Activated CD4-positive, CD25-positive, alpha-beta regulatory T cell treated with anti-CD3 and anti-CD28 coated beads, Interleukin-2, amount 50 U/mL, for 16 hours (primary cell): ENCODE measurements at places on chromosomes 7 and 10.

- no peak for DNase-seq
These were observed 225.0 kb upstream of the CELF2 start for GRCh38 chr10:10792681-10793080.

DNA sequence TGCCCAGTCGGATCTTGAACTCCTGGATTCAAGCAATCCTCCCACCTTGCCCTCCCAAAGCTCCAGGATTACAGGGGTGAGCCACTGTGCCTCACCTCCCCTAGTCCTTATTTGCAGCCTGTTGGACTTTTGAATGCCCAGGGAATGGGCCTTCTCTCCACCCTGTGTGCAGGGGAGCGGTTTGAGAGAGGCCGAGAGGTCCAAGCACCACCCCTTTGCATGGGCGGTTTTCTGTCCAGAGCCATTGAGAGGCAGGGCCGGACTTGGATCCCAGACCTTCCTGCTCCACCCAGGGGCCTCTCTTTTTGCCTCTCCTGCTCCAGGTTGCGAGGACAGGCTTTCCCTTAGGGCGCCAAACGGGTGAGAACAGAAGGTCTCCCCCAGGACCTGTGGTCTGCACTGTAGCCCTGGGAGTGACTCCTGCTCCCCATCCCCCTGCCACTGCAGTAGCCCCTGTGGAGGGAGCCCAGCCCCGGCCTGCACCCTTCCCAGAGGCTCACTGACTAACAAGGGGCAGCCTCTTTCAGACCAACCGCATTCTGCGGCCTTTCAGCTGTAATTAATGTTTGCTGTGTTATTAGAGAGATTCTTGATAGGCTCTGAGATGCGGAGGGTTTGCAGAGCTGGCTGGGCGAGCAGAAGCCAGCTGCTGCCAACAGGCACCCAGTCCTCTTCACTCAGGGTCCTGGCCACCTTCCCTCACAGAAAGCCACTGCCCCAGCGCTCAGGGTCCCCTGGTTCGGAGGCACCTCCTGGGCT lies 57.9 kb downstream of the ELFN1 start:
- DNase-seq, result no peak

DNA sequence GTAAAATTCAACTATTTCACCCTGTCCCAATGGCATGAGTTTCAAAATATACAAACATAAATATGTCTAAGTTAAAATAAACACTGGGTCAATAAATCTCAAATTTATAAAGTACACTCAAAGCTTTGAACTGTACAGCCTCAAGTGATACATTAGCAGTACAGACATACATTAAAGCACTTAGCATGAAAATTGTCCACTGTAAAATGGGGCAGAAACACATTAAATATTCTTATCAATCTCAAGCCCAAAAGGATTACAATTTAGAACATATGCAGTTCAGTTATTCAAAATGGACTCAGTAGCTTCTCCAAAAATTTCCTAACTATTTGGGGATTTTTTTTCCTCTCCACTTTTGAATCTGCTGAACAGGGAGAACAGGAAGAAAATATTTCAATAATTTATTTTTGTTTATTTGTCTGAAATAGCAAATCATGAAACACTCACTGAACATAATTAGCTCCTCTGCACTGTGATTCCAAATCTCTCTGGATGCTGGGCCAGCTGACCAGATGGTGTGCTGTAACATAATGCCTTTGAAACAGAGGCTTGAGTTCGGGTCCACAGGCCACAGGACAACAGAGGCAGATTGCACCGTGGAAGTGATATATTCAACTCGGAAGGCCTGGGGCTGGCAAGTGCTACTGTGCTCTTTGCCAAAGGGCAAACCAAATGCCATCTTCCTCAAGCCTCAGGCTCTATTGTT lies 248.9 kb upstream of the LRRN3 start:
- no peak for DNase-seq

DNA sequence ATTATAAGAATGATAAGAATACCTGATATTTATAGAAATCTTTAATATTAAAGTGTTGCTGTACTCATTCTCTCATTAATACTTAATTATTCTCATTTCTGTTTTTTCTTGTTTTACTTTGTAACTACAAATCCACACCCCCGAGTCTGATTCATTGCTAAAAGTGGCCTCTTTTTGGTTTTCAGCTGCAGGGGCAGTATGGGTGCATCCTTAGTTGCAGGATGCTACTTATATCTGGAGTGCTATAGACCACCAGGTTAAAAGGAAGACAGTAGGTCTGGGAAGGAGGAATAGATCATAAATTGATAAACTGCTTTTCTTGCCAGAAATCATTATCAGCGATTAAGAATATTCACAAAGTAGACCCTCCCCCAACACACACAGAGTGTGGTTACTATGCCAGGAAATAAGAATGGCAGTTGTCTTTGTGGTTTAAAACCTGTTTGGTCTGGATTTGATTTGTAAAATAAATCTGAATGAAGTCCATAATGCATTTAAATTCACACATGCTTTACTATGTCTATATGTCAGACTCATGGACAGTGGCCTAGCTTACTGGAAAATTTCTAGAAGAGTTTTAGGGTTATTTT lies 96.5 kb downstream of the NRF1 start:
- no peak for DNase-seq

- no peak for DNase-seq
These were observed 6.7 kb upstream of the OTUD1 start for GRCh38 chr10:23432166-23432565.

GRCh38 chr10:80274396-80275134 lies 14.9 kb downstream of the MAT1A start:
- DNase-seq, result no peak

GRCh38 chr7:110790992-110791391 lies 299.9 kb upstream of the LRRN3 start:
- DNase-seq, result no peak

- no peak for DNase-seq
These were observed 48.1 kb upstream of the GATA3 start for GRCh38 chr10:8006274-8006999.

- DNase-seq, result no peak
These were observed 787.0 kb upstream of the C7orf33 start for GRCh38 chr7:147803606-147804005.

DNA sequence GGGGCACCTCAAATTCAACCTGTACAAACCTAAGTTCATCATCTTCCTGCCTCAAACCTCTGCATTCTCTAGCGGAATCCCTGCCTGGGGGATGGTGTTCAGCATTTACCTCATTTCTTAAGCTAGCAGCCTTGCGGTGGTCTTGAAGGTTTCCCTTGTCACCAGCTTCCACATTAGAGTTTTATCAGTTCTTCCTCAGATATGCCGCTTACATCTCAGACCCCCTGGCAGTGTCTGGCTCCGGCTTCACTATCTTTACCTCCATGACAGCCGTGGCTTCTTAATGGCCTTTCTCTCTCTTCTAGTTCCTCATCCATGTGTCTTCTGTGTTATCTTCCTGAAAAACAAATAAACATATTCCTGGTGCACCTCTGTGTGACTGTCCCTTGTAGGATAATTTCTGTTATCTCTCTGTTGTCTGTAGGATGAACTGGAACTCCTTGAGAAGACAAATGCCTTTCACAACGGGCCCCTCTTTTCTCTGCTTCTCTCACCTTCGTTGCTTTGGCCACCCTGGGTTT lies 101.1 kb upstream of the BMPER start:
- DNase-seq, result no peak

- no peak for DNase-seq
These were observed 101.6 kb downstream of the RAMP3 start for GRCh38 chr7:45259227-45259596.

DNA sequence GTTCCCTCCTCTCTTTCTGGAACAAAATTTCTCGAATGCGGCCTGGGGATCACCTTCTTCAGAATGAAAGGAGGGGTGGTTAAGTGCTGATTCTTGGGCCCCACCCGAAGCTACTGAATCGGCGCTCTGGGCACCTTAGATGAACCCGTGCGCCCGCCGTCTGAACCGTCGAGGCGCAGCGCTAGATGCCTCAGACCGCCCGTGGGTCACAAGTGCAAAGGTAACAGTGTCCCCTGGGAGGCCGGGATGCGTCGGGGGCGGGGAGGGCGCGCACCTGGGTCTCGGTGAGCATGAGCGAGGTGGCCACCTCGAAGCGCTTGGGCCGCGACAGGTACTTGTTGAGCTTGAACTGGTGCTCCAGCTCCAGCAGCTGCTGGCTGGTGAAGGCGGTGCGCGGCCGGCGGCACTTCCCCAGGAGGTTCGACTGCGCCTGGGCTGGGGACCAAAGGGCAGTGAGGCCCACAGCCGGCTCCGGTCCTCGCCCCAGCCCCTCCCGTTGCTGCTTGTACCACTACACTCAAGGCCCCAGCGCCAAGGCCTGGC lies 4.2 kb downstream of the MNX1 start:
- DNase-seq, result no peak

DNA sequence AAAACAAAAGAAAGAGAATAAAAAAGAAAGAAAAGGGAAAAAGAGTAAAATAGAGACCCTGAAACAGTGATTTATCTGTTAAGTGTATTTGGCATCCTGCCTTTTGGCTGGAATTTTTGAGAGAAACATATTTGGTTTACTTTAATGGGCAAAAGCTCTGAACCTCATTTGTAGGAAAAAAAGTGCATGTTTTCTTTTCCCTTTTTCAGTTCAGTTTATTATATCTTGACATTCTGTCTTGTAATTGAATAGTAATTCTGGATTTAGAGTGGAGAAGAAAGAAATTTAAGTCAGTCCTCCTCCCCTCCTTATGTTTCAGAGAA lies 69.5 kb downstream of the ARID5B start:
- no peak for DNase-seq

GRCh38 chr10:49324711-49325110 lies 25.7 kb downstream of the C10orf71 start:
- no peak for DNase-seq

DNA sequence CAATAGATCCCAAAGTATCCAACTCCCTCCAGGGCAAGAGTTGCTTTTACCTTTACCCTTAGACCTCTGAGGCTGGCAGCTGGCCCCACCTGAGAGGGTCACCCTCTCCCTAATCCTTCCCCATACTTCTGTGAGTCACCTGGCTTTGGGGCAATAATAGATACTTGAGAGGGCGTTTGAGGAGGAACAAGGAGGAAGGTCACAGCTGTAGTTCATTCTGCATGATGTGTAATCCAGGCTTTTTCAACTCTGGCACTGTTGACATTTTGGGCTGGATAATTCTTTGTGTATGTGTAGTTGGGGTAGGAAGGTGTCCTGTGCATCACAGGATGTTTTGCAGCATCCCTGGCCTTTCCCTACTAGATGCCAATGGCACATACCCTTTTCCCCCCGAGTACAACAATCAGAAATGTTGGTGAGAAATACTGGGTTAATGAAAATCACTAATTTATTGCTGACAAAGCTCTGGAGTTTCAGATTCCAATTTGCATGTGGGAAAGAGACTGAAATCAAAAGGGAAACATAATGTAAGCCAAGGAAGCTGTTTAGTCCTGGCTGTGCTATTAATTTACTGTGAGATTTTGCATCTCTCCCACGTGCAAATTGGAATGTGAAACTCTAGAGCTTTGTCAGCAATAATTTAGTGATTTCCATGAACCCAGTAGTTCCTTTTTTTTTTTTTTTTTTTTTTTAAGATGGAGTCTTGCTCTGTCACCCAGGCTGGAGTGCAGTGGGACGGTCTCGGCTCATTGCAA lies 3.6 kb downstream of the BLVRA start:
- no peak for DNase-seq

DNA sequence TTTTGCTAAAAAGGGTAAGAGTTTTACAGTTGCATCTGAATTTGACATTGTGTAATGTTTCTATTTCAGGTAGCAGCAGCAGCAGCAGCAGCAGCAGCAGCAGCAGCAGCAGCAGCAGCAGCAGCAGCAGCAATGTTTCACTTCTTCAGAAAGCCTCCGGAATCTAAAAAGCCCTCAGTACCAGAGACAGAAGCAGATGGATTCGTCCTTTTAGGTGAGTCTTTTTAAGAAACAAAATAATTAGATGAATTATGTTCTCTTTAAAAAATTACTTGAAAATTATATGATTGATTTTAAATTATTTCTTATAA lies 32.6 kb downstream of the UMAD1 start:
- DNase-seq, result no peak

DNA sequence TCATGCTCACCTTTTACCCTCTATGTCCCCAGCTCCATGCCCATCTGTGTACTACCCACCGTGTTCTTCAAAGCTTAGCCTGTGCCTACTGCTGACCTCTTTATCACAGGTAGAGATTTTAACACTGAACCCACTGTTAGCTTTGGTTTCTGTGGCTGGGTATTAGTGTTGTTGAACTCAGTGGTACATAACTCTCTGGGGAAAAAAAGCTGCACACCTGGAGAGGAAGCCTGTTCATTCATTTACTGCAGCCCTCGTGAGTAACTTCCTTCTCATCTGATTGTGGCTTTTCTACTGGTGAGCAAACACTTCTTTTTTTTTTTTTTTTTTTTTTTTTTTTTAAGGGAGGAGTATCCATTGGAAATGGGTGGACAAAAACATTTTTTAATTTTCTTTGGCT lies 326.3 kb downstream of the CCSER2 start:
- no peak for DNase-seq

GRCh38 chr7:32039000-32039756 lies 31.0 kb downstream of the PDE1C start:
- no peak for DNase-seq

GRCh38 chr7:90678986-90679385 lies 82.9 kb downstream of the CDK14 start:
- DNase-seq, result no peak

DNA sequence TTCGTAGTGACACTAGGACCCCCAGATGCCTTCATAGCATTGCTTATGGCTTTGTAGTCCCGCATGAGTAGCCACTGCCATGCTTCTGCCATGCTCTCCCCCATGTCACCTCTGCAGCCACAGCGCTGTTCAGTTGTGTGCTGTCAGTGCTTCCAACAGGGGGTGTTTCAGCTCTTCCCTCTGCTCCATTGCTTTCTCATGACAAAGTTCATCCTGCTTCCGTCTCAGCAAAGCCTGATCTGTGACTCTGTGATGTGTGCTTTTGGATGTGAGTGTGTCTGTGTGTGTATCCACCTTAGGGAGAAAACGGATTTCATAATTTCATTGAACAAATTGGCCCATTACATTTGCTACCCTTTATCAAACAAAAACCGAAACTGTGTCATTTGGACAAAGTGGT lies 134.9 kb upstream of the SAMD8 start:
- no peak for DNase-seq

DNA sequence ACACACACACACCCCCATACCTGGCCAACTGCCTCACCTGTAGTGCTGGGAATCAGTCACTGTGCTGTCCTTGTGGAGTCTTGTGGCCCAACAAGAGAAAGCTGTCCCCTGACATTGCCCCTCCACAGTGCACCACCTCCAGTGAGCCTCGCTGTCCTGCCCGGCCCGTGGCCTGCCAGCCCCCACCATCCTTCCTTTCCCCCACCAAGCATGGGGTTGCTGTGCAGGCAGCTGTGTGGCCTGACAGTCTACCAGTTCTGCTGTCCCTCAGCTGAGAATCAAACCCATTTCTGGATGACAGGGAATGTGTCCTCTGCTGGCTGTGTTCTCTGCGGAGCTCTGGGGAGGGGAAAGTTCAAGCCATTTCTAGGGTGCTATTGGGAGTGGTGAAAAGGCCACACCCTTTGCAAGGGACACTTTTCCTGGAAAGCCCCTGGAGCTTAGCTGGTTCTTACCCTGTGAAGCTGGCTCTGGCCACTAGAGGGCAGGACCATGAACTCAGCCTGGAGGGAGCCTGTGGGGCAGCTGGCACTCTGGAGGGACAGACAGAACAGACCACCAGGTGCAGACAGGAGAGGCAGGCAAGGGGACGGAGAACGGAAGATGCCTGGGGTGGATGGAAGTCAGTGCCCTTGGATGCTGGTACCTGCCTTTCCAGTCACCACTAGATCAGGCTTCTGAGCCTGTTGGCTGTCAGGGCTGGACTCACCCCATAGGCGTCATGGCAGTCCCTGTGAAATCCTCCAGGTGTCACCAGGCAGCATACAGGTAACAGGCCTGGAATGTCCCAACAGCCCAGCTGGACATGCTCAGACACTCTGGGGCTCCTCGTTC lies 10.5 kb upstream of the MTPAP start:
- peak; percentile 23 for DNase-seq
